ENCODE measurements at places on chromosomes 2 and 18.

GRCh38 chr2:100905132-100905805, 85.3 kb downstream of the NPAS2 start:
- no peak for DNase-seq

- no peak for DNase-seq
These were observed 1.7 kb upstream of the DYSF start for GRCh38 chr2:71451705-71452104.

DNA sequence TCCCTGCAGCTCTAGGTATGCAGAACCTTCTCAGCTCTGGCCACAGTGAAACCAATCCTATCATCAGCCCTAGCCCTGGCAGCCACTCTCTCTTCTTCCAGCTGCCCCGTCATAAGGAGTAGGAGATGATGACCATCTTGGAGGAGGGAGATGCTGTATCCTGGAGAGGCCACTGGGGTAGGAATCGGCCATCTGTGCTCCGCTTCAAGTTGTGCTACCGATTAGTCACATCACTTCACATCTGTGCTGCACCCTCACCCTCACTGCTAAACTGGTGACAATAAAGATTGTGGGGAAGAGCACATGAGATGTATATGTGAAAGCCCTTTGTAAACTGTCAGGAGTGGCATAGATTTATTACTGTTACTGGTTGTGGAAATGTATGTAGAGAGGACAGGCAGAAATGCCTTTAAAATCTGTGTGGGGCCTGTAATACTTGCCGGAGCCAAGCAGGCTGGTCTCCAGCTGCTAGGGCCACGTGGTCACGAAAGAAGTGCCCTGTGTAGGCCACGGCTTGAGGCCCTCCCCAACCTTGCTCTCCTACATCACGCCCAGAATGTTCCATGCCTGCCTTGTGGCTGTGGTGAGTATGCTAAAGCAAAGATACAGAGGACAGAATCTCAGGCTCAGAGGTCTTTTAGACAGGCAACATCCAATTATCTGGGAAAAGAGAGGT, 236.8 kb downstream of the CLIP4 start:
- DNase-seq = no peak

- DNase-seq = no peak
These were observed 68.5 kb downstream of the EPB41L3 start for GRCh38 chr18:5475267-5475666.

DNA sequence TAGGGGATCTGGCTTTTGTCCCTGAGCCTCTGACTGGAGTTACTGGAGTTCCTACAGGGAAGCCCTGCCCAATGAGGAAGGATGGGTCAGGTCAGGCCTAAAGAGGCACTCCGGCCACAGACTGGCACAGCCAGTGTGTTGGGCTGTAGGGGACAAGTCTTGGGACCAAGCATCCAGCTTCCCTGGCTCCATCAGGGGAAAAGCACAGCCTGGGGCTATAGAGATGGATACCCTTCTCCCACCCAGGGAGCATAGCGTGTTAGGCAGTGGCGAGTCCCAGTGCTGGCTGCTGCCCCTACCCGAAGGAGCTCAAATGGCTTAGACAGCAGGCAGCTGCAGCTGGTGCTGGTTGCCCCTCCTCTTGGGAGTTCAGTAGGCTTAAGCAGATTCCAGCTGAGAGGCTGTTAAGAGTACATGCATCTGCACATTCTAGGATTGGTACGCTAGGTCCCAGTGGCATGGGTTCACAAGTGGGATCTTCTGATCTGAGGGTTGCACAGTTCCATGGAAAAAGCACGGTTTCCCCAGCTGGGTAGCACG, 111.4 kb downstream of the DCDC2C start:
- DNase-seq = no peak

DNA sequence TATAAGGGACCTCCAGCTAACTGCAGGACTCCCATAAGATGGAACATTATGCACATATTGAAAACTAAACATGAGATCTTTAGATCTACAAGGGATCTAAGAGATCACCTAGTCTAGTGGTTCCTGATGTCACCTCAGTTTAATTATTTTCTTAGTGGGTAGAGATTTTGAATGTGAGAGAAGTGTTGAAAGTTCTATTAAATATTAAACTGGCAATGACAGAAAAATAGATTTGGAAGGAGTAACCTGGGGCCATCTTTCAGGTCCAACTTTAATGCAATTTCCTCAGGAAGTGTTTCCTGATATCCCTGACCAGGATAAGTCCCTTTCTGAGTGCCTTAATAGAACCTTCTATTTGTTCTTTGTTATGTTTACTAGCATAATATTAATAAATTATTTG, 29.1 kb upstream of the CPS1 start:
- DNase-seq = no peak

DNA sequence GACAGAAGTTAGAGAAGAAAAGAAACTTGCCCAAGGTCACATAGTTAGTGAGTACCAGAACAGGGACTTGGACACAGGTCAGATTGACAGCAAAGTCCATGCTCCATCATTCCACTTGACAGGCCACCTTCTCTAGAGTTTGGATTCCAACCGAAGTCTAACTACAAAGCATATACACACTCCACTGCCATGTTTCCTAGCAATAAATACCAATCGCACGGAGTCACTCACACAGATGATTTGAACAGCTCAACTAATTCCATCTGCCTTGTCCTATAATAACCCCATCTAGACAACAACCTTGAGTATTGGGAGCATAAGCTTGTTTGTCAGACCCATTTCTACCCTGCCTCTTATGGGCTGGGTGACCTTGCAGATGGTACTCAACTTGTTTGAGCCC, 334.6 kb upstream of the MGAT5 start:
- DNase-seq = no peak

GRCh38 chr2:43420389-43420801, 175.4 kb downstream of the THADA start:
- DNase-seq = no peak

- no peak for DNase-seq
These were observed 315.2 kb upstream of the ZEB2 start for GRCh38 chr2:144834998-144835633.

GRCh38 chr18:27848336-27848735, 328.6 kb downstream of the CDH2 start:
- DNase-seq = no peak

DNA sequence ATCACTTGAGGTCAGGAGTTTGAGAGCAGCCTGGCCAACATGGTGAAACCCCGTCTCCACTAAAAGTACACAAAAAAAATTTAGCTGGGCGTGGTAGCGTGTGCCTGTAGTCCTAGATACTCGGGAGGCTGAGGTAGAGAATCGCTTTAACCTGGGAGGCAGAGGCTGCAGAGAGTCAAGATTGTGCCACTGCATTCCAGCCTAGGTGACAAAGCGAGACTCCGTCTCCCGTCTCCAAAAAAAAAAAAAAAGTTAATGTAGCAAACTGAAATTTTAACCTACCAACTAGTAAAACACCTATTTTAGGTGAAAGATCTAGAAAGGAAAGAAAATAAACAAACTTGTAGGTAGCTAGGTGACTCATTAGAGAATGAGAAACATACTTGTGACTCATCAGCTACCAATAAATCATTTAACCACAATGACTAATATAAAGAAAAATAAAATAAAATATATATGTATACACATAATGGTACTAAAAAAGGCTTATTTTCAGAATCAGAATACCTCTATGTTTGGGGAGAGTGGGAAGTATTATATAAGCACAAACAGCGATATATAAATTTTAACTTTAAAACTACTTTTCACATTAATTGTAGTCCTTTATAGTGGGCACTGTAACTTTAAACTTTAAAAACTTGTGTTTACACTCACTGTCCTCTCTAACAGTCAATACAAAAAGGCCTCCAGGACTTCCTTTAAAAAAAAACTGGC, 36.6 kb downstream of the DARS1 start:
- no peak for DNase-seq

All from COR-L47 (cell line).